ENCODE measurements at places on chromosomes 3 and 15.
A peak's percentile ranks its signal among the peaks of the same experiment; 100 is the strongest.

- no peak for DNase-seq
Observed at GRCh38 chr3:117480525-117480924, 770.9 kb downstream of the TUSC7 start.

GRCh38 chr3:189355481-189356201, 183.9 kb downstream of the TPRG1 start:
- DNase-seq: no peak

DNA sequence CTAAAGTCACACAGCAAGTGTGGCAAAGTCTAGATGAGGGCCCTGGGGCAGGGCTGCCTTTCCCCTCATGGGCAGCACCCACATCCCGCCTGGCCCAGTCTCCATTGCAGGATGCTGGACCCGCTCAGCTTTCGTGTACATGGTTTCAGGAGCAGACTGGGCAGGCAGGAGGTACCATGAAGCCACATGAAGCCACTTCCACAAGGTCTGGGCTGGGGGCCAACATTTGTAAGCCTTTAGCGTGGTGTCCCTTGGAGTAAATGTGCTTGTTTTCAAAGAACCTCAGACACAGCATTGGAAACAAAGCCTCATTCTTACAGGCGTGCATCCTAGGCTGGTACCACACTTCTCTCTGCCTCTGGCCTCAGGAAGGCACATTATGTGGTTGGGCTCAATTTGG, 34.5 kb downstream of the UMPS start:
- peak; percentile 44 for DNase-seq

DNA sequence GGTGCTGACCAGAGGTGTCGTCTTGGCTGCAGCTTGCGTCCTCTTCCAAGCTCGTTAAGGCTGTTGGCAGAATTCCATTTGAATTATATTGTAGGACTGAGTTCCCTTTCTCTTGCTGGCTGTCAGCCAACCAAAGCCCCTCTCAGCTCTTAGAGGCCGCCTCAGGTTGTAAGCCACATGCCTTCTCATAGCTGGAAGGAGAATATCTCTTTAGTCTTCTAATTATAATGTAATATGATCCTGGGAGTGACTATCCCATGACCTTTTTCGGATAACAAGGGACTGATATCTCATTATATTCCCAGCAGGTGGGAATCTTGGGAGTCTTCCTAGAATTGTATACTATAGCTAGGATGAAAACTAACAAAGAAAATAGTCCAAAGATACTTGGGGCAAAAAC, 4.8 kb downstream of the SCG5 start:
- DNase-seq: no peak

DNA sequence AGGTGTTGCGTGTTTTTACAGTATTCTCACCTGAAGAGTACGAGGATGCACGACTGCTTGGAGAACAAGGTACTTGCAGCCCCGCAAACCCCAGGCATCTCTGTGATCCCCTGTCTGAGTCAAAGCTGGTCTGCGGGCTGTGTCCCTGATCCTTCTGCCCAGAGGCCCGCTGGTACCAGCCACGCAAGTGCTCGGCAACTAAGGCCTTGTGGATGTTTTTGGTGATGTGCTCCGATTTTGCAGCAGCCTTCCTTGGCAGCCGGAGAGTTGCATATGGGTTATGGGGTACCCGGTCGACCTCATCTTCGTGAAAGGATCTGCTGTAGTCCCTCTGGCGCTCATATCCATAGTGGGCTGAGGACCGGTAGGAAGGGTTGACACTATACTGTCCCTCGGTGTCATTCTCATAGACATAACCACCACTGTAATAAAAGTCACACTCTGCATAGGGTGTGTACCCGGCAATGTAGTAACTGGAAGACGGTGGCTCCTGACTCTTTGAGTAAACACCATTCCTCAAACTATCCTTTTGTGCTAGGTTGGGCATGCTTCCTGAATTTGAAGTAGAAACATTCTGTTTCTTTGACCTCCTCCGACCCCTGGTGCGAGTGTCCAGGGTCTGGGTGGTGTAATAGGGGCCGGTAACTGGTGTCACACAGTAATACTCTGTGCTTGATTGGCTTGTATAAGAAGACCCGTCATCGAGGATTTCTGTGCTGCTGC, 58.6 kb upstream of the LMOD3 start:
- no peak for DNase-seq

- DNase-seq: no peak
Observed at GRCh38 chr15:77036537-77037387, 34.1 kb downstream of the TSPAN3 start.

DNA sequence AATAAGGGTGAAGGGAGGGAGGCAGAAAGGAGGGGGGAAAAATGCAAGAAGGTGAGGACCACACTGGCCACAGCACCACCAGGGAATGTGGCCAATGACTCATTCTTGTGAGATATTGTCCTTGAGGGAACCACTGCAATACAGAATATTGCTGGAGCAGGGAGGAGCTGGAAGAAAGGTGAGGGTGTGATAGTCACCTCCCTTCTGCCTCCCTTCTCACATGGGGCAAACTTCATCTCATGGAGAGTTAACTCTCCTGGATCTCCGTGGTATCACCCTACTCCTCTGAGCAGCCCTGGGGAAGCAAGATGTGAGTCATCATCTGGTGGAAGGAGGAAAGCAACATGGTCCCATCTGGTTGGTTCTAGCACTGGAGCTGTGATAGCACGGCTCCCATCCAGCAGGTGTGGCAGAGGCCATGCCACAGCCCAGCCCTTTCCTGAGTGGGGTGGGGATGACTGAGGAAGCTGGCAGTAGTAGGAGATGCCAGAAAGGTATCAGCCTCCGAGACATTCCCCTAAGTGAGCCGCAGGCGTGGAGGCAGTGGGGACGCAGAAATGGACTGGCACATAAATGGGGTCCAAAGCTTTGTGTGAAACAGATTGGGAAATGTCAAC, 115.9 kb upstream of the LPP start:
- no peak for DNase-seq

DNA sequence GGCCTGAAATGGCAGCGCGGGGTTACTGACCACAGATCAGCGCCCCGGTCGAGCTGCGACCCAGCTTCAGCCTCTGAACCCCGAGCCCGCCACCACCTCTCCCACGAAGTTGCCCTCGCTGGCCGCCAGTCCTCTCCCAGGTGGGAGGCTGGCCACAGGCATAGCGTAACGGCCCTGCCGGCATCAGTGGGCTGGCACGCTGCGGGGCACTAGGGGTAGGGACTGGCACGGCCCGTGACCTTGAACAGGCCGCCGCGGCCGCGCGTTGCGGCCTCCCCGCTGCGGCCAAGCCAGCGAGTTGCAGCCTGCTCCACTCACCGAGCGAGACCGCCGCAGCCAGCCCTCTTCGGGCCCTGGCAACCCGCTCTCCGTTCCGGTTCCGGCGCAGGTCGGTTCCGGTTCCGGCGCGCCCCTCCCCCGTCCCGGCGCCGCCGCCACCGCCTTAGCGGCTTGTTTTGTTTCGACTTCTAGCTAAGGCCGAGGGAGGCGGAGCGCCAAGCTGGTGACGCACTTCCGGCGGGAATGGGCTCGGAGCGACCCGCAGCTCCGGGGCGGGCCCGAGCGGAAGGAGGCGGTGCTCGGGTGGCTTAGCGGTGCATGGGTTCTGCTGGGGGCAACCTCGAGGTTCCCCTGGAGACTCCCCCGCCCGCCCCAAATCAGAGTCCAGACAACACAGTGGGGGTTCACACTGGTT, at the start of gene USP19:
Gene USP19 (minus strand): TSS at position 386 of the 694 bp plus-strand sequence. CDS start 1,678 bp downstream, outside the sequence.
- DNase-seq: peak; percentile 88

- no peak for DNase-seq
Observed at GRCh38 chr3:50536471-50537180, 30.9 kb downstream of the C3orf18 start.

DNA sequence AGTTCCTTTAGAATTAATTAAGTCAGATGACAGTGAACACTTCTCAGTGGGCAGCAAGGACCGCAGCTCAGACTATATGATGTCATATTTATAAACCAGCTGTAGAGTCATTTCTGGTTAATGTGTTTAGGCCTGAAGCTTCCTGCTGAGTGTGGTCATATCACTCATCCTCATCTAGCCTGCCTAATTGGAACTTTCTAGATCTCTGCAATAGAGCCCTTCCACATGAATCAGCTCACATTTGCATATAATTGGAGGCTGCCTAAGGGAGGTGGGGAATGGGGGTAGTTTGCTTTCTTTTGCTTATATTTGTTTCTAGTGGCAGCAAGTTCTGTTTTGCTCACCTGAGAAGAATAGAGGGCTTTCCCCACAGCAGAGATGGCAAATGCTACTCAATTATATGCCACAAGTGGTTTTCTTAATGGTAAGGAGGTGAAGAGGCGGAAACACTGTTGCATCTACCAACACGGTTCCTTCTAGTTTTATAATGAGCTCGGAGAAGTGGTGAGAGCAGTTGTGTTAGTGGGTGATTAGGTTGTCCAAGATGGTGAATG, 148.1 kb downstream of the KLHL25 start:
- peak; percentile 76 for DNase-seq
